ENCODE measurements at places on chromosomes 7 and 10.

DNA sequence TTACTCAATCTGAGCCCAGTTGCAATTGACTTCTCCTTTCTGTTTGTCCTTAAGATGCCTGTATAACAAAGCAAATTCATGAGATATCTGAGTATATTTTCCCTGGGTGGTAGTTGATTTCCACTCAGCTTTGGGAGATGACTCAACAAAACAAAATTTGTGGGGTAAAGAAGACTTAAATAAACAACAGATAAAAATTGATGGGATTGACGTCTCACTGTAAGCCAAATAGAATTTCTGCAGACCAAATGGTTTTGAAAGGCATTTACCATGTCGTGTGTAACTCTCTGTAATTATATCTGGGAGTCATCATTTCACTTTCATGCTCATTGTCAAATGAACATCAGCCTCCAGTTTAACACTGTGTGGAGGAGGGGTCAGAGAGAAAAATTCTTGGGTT is 255.4 kb upstream of the MYO3A start:
- no peak for DNase-seq

DNA sequence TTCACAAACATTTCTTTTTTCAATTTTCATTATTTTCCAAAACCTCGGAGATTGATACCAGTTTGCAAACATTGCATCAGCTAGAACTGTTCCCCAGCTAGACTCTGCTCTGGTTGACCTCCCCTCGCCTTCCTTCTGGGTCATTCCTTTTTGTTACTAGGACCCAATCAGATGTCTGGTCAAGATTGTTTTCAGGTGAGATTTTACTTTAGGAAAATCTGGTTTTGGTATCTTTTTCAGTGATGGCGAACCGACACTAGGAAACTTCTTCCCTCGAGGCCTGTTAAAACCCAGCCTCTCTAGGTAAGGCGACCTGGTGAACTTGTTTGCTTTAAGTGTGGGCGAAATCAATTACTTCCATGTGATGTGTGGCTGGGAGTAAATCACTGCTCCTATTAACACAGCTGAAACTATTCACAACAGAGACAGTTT is 8.4 kb downstream of the PROSER2 start:
- no peak for DNase-seq

DNA sequence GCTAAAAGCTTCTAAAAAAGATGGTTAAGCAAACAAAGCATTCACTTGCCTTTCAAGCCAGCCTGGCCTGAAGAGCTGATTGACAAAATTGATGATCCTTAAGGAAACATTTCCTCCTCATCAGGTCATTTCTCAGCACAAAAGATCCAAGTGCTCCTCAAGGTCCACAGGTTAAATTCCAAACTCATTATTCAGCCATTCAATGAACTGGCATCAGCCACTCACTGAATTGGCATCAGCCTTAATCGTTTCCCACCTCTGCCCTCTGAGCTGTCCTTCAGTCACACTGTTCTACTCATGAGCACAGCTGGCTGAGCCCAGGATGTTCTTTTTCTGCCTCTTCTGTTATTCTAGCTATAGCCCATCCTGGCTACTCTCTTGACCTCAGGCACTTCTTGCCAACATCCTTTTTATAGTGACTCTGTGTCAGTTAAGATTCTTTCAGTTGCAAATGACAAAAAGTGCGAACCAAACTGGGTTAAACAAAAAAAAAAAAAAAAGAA is 147.5 kb downstream of the RAB11FIP2 start:
- DNase-seq = no peak

- no peak for DNase-seq
These were observed 628.7 kb downstream of the TYW1 start for GRCh38 chr7:67625257-67625737.

GRCh38 chr7:73833251-73833919 is 2.6 kb downstream of the CLDN4 start:
- DNase-seq = no peak

DNA sequence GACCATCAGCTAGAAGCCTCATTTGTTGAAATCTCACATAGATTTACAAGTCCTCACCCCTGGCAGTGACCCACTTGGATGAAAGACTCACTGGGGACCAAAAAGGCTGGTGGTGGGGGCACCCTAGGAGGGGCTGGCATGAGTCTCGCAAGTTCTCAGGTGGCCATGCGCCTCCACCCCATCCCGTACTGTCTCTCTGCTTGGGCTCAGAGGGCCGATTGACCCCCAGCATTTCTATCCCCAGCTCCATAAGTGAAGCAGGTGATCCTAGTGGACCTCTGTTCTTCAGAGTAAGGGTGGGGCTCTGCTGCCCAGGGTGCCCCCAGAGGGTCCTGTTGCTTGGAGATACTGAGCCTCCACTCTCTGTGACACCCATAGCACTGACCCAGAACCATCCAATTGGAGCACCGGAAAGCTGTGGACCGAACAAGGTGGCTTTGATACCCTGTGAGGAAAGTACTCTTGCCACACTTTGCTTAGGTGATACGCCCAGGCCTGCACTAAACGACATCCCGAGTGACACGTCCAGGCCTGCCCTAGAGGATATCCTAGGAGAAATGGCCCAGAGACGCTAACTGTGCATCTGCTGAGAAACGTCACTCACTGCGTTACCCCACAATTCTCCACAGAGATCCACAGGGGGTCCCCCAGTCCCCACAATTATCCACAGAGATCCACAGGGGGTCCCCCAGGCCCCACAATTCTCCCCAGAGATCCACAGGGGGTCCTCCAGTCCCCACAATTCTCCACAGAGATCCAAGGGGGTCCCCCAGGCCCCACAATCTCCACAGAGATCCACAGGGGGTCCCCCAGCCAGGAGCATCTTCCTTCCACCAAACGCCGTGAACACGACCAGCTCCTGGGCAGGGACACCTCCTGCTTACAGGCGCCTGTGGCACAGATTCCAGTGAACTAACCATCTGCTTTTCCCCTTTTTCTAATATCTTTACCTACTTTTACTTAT is 262.9 kb downstream of the PTPRN2 start:
- no peak for DNase-seq

DNA sequence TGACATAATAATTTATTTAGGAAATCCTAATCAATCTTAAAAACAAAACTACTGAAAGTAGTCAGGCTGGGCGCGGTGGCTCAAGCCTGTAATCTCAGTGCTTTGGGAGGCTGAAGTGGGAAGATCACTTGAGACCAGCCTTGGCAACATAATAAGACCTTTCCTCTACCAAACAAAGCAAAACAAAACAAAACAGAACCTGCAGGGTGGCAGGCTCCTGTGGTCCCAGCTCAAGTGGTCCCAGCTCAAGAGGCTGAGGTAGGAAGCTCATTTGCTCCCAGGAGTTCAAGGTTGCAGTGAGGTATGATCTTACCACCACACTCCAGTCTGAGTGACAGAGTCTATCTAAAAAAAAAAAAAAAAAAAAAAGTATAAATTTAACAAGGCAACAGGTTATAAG is 748.0 kb downstream of the CNTNAP2 start:
- DNase-seq = no peak

DNA sequence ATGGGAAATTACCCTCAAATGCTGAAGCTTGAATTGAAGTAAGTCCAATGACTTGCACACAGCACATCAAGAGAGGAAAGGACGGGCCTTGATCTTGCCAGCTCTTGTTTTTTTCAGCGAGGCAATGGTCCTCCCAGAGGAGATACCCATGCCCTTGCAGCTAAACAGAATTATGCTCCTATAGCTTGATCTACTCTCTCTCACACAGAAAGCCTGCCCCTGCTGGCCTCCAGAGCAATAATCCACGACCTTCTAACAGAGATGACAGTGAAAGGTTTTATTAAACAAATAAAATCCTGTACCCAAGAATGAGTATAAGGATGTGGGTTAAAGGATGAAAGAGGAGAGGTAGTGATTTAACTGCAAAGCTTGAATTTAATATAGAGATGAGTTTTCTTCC is 268.0 kb downstream of the ADRA2A start:
- DNase-seq = no peak

- no peak for DNase-seq
These were observed 46.7 kb downstream of the BMPR1A start for GRCh38 chr10:86803156-86803555.

- DNase-seq = no peak
These were observed 302.2 kb downstream of the RPS24 start for GRCh38 chr10:78335691-78336401.

Measured in activated T-cell treated with anti-CD3 and anti-CD28 coated beads for 4 hours (primary cell).